ENCODE measurements at places on chromosomes 2 and 18.

DNA sequence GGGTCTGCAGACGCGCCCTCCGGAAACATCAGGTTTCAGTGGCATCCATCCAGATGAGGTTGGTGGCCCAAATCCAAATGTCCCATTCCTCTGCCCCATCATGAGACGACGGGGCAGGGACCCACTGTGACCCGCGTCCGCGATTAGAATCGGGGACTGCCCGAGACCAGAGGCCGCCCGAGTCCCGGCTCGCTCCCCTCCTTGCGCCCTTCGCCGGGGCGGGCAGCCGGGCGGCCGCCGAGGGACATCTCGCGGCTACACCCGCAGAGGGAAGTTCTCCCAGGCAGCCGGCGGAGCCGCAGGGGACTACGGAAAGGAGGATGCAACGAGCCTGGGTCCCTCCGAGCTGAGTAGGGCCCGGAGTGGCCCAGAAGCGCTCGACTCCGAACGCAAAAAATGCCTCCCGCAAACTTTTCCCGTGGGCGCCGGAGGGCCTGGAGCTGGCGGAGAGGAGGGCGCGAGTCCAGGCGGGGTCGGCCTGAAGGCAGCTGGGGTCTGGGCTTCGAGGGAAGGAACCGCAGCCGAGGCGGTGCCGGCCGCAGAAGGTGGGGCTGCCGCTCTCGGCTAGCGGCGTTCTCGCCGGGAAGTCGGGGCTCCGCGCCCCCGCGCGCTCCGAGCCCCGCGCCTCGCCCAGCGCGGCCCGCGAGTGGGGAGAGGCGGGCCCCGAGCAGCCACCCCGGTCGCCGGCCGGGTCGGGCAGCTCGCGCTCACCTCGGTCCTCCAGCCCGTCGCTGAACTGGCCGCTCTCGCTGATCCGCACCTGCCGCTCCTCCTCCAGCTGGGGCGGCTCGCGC is 580 bp downstream of the TMEM163 start:
- DNase-seq: peak; percentile 22

GRCh38 chr2:237435844-237436587 is 22.1 kb upstream of the COL6A3 start:
- no peak for DNase-seq

DNA sequence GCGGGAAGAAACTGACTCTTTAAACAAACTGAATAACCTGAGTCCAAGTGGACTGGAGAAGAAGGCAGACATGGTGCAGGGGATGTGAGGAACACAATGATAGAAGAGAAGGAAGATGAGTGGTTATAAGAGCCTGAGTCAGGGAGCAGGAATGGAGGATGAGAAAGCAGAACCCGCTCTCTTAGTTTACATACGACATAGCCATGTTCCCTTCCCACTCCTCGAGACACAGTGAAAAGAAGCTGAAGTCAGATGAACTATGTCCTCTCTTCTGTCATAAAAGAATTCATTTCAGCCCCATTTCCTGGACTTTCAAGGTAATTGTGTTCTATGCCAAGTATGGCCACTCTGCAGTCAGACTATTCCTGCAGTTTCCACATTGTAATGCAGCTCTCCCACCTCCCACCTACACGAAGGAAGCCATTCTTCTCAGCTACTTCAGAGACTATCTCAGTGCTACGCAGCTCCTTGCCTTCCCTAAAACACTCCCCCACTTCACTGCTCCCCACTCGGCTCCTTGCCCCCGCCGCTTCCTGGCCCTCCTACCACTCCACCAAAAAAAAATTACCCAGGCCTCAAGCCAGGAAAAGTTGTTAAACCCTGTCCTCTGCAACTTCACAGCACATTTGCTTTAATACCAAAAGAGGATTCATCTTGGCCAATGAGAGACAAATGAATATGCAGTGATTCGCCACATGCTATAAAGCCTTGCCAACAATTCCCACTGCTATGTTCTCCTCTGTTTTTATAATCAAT is 323.4 kb upstream of the EPHA4 start:
- DNase-seq: no peak

- no peak for DNase-seq
Observed at GRCh38 chr2:193463011-193463410, 1268.3 kb upstream of the TMEFF2 start.

GRCh38 chr2:85911814-85912692 is 23.3 kb upstream of the ST3GAL5 start:
- DNase-seq: no peak

DNA sequence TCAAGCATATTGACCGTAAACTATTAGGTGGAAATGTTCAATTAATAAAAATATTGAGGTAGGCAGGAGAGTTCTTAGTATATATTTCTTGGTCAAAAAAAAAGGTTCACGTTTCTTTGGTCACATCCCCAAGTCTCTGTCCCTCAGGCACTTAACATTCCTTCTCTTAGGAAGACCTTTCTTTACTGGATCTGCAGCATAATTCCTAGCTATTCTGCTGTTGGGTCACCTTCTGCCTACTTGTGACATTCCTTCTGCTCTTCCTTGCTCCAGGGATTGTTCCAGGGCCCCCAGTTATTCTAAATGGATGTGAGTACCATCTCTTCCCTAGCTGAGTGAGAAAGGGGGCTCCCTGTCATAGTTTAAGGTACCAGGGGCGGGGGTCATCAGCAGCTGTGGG is 4.2 kb downstream of the UGP2 start:
- no peak for DNase-seq

All from NCI-H345 (cell line).